ENCODE measurements at places on chromosomes 1 and 21. TPM values are rescaled to one million over a fixed set of nuclear protein-coding genes. Genes with fewer than 3 reads are reported as not detected.

DNA sequence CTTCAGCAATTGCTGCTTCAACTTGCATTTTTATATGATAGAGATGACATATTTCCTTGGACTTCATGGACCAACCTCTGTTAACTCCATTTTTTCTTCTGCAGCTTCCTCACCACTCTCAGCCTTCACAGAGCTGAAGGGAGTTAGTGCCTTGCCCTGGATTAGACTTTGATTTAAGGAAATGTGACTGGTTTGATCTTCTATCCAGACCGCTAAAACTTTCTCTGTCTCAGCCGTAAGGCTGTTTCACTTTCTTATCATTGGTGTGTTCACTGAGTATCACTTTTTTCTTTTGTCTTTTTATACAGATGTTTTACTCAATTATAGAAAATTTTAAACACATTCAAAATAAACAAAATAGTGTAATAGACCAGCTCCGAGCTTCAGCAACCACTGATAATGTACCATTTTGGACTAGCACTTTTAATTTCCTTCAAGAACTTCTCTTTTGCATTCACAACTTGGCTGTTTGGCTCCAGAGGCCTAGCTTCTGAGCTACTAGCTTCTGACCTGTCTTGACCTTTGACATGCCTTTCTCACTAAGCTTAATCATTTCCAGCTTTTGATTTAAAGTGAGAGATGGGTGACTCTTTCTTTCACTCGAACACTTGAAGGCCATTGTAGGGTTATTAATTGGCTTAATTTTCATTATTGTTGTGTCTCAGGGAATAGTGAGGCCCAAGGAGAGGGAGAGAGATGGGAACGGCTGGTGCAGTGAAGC is 9.3 kb downstream of the NEK7 start:
- peak; percentile 78 for DNase-seq

DNA sequence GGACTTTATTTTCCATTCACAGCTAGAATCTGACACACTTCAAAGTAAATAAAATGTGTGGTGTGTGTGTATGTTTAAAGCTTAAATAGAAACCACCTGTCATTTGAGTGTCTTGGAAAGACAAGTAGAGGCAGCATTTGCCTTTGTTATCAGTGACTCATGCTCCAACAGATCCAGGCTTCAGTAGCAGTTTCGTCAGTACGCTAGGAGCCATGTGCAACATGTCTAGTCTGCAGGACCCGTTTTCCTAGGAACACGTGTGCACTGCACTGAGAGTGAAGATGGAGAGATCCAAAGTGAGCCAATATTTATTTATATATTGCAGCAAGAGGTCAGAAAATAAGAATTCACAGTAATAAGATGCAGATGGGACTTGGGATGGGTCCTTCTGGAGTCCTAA is 41.8 kb downstream of the SGIP1 start:
- no peak for DNase-seq

GRCh38 chr1:219626865-219627264 is 14.0 kb upstream of the ZC3H11B start:
- no peak for DNase-seq

- DNase-seq, result no peak
Measured at GRCh38 chr1:11492235-11492634, 13.3 kb downstream of the DISP3 start.

GRCh38 chr1:223706077-223706973 is 6.0 kb upstream of the CAPN2 start:
- peak; percentile 81 for DNase-seq

DNA sequence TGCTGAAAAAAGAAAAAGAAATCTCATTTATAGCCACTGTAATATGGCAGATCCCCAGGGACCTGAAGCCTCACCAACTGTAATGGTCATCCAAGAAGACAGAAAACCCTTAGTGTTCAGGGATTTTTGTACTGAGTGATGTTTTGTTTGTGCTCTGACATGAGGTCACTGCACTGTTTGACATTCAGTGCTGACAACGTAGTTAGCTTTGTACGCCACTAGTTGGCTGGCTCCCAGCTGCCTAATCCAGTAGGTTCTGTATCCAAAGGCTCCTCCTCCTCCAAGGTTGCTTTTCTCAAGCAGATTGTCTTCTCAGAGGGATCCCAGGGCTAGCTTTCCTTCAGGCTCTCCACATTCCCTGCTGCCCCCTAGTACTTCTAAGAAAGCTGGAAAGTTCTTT is 9.5 kb upstream of the YRDC start:
- no peak for DNase-seq

DNA sequence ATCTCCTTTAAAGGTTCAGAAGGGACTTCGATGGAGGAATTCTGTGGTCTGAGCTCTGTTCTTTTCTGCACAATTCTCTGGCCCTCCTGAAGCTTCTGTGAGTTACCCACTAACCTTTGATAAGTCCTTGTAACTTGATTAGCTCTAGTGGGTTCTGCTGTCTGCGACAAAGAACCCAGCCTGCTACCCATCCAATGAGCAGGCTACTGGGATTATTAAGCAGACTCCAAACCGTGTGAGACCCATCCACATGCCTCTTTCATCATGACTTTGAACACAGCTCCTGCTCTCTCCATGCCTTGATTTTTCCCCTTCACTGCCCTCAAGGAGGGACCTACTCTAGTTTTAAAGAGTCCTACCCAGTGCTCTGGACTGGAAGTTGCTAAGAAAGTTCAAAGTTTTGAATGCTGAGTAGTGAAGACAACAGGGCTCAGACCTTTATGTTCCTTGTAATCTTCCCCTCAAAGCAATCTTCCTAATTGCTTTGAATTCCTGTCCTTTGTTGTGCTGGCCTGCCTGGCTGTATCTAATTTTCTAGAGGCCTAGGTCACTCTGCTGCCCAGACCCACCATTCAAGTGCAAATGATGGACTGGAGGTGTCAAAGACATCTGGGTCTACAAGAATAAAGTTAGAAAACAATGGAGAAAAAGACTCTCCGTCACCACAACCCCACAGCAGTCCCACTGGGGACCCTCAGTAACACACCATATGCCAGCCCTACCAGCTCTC is 146.9 kb downstream of the RHOU start:
- no peak for DNase-seq

GRCh38 chr1:45686015-45686287 is 382 bp downstream of the GPBP1L1 start:
- DNase-seq, result no peak

GRCh38 chr1:236998546-236998945 is 5.7 kb downstream of the MT1HL1 start:
- no peak for DNase-seq

DNA sequence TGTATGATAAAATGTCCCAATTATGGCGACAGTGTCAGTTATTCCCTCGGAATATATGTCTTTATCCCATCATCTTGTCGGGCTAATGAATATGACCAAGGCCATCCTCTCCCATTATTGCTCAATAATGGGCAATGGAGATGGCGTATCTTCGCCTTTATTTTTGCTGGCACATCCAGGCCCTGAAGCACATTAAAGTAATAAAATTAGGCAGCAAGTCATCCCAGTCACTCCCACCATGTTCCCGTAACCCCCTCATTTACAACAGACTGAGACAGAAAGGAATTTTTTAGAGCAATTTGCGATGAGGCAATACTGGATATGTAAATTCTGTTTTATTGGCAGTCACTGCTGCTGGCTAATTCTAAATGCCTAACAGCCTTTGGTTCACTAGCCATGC is 35.3 kb downstream of the CLIC6 start:
- DNase-seq, result peak; percentile 80

- no peak for DNase-seq
Measured at GRCh38 chr1:12011998-12012397, 7.3 kb upstream of the MIIP start.

DNA sequence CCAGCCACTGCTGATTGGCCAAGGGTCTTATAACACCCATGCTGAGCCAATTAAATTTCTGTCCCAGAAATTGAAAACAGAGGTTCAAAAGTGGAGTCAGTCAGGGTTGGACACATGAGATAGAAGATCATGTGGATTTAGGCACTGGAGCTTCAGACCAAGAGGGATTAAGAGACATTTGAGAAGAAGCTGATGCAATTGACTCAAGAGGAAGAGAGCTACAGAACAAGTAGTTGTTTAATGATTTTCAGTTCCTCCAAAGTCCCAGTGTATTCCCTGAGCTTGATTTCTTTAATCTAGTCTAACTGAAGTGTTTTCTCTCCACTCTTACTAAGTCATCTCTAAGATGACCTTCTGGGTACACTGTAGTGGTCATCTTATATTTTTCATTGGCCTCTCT is 227.1 kb downstream of the DUSP10 start:
- no peak for DNase-seq

GRCh38 chr1:110255392-110255787 is 45.3 kb downstream of the KCNC4 start:
- peak; percentile 7 for DNase-seq

DNA sequence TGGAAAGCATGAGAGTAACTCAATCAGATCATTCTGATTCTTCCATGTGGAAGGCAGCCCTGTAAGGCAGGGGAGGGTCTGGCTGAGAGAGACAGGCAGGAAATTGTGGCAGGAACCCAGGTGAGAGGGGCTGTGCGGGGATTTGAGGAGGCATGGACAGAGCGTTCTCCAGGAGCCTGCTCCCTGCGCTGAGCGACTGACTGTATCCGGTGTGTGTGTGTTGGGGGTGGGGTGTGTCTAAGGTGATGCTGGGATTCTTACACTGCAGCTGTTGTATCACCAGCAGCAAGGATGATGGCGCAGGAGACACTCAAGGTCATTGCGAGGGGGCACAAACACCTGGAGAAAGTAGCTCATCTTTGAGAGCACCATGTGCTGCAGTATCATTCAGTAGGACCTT is 128.5 kb downstream of the RHOU start:
- no peak for DNase-seq

DNA sequence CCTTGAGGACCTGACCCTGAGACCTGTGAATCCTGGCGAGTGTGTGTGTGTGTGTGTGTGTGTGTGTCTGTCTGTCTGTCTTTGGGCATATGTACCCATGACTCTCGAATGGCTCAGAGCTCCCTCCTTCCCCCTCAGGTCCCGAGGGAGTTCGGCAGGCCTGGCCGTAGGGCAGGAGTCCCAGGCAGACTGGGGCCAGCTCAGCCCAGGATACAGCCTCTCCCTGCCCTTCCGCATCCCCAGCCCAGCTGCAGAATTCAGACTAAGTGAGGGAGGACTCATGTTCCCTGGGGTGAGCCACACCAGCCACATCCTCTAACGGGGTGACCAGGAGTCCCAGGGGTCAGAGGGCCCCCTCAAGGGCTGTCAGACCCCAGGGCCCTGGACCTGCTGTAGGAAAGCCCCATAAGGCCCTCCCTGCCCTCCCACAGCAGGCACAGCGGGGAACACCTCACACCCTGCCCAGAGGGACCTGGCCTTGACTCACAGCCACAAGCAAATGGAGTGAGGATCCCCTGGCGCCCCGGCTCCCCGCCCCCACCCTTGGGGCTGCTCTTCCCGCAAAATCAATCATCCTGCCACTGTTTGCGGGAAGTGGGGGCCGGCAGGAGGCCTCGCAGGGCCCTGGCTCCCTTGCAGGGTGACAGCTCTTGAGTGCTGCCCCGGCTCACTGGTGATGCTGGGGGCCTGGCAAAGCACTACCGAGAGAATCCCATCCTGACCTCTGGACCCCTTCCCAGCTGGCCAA is 101.7 kb upstream of the CASZ1 start:
- DNase-seq, result no peak

DNA sequence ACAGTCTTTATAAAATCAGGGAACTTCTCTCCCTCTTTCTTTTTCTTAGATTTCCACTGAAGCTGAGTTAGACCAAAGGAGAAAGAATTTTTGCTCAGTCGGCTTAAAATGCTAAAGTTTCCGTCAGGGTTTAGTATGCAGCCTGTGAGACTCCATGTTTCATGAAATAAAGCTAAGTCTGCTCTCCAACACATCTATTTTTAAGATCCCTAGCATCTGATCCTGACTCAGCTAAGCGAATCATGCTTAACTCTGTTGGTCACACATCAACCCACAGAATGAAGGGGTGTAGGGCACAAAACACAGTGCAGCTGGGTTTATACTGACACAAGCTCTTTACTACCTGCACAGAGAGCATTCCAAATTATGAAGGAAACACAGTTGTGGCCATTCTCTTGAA is 102.4 kb upstream of the ZNF281 start:
- DNase-seq, result peak; percentile 72

Gene PTAFR
- 14.2 TPM for total RNA-seq

Gene SLC1A7
- total RNA-seq, result not detected

Gene CLDN8
- total RNA-seq, result not detected

Gene ELF3
- 277 TPM for total RNA-seq

Gene EPHA8
- not detected for total RNA-seq

Gene LRRC53
- not detected for total RNA-seq

Gene SLC45A1
- 0.52 TPM for total RNA-seq

Gene NPHS2
- total RNA-seq, result not detected
